Cerebellar nuclear complex (tissue), 1 donor: ENCODE measurements at places on chromosomes 1 and 21.
A peak's percentile ranks its signal among the peaks of the same experiment; 100 is the strongest.

DNA sequence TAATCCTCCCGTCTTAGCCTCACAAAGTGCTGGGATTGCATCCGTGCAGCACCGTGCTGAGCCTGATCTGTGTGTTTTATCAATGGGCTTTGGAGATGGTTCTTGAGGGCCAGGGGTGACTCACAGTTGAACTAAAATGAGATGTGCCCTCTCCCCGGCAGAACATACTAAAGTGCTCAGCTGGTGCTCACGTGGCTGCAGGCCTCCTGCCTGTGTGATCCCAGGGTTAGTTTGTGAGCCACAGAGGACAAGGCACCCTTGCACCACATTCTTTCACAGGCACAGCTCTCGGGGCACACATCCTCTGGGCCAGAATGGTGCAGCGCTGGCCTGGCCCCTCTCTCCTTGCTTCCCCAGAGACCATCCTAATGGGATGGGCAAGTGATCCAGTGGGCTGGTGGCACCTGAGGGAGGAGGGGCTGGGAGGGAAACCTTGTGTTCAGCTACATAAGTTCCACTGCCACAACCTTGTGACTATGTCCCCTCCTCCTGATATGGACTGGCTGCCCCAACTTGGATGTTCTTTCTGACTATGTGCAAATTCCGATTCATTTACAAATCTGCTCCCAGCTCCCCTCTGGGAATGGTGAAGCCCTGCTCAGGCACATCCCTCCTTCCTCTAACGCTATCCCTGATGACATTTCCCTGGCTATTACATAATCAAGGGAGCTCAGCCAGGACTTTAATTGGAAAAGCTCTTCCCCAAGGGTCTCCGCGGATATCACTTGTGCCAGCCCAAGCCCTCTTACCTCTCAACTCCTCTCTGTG lies 197.0 kb upstream of the EDN2 start:
- DNase-seq = no peak

GRCh38 chr21:43758111-43758641 lies 17.9 kb downstream of the CSTB start:
- DNase-seq = no peak

DNA sequence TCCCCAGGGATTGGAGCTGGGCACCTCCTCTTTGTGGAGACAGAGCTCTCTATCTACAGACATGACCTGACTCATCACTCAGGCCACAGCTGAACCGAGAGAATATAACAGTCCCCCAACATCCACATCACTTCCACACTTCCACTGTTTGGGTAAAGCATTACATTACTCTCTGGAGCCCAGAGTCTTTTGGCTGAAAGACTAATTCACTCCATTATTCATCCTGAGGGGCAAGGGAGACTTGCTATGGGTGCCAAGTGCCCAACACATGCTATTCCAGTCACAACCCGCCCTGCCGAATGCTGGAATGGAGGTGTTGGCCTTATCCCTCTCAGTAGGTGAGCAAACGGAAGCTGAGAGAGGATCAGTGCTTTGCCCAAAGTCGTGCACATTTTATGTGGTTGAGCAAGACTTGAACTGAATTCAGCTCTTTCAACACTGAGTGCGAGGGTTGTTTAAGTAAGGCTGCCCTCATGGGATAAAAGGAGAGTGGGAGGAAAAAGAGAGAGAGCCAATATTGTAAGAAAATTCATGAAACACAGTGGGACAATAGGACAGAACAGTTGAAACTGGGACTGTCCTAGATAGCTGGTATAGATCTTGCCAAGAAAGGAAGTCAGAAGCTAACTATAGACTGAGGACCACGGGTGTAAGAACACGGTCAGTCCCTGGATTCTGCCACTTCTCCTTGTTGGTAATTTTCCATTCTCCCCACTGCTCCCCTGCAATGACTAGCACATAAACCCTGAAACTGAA lies 13.5 kb upstream of the CHI3L1 start:
- peak; percentile 44 for DNase-seq

DNA sequence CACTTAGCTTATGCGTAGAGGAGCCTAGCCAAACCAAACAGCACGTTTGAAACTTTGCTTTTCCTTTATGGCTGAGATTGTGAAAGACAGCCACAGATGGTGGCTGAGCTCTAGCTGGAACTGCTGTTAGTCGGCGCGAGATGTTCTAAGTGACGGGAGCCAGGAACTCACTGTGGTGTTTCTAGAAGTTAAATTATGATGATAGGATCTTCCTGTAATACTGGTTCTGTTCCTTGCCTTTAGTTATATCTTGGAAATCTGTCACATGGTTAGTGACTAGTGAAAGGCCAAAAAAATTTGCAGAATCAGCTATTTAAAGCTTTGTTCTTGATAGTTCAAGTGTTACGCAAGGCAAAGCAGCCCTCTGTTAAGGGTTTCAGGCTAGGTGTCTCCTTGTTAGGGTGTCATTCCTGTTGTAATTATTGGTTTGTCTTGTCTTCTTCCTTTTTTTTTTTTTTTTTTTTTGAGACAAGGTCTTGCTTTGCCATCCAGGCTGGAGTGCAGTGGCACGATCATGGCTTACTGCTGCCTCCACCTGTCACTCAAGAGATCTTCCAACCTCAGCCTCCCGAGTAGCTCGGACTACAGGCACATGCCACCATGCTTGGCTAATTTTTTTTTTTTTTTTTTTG lies 22.6 kb downstream of the AK4 start:
- DNase-seq = no peak

DNA sequence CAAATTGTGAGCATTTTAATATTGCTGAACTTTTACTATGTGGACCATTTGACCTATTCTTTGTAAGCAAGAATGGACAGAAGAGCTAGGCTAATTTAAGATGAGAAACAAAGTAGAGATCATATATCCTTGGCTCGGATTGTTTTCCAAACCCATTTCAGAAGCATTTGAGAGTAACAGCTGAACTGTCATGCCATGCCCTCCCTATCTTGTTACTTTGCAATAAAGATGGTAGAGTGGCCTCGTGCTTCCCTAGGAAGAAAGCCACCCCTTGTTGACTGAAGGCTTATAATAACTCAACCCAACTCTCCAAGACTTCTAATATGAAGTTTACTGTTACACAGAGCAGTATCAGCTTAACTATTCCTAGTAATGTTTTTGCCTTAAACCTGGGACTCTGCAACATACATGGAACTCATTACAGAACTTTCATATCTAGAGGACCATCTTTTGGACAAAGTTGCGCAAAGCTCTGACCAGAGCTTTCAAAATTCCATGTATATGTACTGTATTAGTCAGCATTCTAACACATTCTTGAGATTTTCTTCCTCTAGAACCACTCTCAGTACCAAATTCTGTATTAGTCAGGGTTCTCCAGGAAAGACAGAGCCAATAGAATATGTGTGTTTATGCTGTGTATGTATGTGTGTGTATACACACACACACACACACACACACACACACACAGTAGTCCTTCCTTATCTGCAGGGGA lies 68.7 kb downstream of the ADAMTS1 start:
- DNase-seq = no peak

GRCh38 chr1:42765832-42766740 lies 742 bp downstream of the P3H1 start:
- DNase-seq = no peak

- no peak for DNase-seq
Observed at GRCh38 chr1:59379371-59379728, 82.5 kb downstream of the FGGY start.

GRCh38 chr1:226248796-226249195 lies 25.3 kb downstream of the MIXL1 start:
- no peak for DNase-seq

GRCh38 chr1:223140611-223141405 lies 2.2 kb downstream of the TLR5 start:
- no peak for DNase-seq

GRCh38 chr1:234659538-234659937 lies 49.6 kb upstream of the IRF2BP2 start:
- no peak for DNase-seq

DNA sequence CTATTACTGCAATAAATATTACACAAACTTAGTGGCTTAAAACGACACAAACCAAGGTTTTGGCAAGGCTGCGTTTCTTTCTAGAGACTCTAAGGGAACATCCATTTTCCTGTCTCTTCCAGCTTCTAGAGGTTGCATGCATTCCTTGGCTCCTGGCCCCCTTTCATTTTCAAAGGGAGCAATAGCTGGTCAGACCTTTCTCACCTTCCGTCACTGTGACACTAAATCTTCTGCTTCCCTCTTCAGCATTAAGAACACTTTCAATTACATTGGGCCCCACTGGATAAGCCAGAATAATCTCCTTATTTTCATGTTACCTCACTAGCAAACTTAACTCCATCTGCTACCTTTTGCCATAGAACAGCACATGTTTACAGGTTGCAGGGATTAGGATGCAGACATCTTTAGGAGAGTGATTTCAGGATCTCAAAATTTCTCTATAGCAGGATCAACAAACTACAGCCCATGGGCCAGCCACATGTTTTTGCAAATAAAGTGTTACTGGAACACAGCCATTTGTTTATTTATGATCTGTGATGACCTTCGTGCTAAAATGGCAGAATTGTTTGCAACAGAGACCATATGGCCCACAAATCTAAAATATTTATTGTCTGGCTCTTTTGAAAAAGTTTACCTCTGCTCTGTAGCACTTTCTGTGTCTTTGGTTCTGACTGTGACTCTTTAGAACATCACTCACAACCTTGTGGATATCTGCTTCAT lies 221.5 kb upstream of the SGIP1 start:
- no peak for DNase-seq

DNA sequence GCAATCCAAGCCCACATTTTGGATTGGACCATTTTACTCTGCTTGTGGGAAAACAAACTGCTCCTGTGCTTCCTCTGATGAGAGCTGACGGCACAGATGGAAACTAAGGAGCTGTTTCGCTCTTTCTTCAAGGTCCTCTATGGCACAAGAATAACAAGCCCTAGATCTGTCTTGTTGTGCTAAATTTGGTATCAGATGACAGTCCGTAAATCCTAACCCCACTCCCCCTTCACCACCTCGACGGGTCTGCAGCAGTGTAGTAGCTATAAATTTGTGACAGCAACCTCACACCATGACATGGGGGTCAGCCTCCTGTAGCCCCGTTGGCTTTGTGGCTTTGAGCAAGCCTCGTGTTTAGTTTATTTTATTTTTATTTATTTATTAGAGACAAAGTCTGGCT lies 85.9 kb downstream of the ADSS2 start:
- DNase-seq = no peak

DNA sequence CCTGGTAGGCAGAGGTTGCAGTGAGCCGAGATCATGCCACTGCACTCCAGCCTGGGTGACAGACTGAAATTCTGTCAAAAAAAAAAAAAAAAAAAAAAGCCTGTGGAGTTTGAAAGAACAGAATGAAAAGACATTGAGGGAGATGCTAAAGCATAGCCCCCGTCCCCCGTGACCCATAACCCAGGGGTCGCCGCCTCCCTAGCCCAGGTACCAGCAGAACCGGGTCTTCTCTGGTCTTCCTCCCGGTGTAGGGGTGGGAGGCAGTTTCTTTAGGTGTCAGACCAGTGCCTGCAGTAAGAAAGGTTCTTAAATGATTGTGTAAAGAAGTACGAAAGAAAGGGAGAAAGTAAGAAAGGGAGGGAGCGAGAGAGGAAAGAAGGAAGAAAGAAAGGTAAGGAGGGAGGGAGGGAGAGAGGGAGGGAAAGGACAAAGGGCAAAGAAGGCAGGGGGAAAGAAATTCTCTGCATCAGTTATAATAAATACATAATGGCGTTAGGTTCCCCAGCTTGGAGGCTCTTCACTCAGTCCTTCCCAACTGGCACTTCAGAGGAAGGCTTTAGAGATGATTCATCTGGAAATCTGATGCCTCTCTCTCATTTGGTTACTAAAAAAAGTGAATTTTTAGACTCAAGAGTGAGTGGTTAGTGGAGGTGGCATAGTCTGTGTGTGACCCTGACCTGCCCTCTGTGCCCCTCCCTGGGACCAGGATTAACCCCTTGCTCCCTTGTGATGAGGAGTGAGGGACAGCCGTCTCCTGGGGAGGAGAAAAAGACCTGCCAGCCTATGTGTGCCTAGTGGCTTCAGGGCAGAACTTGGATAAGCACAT lies 1.1 kb downstream of the IL24 start:
- DNase-seq = no peak

DNA sequence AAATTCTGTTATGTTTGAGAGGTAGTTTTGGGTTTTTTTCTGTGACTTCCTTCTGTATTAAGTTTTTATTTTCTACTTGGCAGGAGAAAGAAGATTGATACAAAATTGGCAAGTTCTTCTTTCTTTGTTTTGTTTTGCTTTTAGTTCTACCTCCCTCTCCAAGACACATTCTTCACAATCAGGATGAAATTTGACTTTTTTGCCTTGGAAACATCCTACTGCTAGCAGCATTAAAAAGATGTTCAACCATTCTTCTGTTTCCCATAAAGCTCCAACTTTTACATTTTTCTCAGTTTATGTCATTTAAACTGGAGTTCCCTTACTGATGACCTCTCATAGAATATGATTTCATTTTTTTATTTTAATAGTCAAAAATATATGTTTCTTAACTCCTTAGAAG lies 234.8 kb downstream of the NCAM2 start:
- DNase-seq = no peak

- no peak for DNase-seq
Observed at GRCh38 chr1:206705726-206706297, 21.1 kb downstream of the MAPKAPK2 start.

DNA sequence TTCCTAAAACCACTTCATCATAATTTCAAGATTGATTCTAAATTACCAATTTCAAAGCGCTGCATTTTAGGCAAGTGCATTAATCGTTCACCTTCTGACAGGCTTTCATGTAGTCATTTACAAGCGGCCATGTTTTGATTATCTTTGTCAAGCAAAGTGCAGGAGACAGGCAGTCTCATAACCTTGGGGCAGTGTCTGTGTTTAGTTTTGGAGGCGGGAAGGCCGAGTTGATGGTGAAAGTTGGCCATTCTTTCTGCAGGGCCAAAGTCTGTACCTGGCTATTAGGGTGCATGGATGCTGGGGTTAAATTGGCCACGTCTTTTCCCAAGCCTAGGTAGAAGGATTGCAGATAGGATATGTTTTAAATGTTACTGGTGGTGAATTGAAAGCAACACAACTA lies 2.9 kb downstream of the AGPAT3 start:
- DNase-seq = no peak

DNA sequence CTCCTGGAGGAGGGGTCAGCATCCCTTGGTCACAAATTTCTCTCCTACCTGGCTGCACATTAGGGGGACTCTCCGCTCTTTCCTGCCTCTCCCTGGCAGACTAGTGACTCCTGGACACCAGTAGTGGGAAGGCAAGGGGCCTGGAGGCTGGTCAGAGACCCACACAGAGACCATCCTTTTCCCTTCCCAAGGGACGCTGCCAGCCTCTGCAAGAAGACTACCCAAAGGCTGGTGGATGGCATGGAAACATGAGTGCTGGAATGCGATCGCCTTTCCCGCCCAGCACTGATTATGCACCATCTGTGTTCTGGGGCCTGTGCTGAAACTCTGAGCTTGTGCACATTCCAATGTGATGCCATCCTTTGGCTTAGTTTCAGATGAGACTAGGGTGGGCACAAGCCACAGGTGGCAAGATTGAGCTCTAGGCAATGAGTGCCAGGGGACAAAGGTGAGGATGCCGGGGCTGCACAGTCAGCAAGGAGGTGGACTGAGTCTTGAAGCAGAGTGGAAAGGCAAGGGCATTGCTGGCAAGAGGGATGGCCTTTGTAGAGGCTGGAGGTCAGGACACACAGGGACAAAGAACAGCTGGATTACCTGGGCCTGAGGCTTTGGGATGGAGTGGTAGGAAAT lies 12.6 kb upstream of the EPS8L3 start:
- DNase-seq = no peak

GRCh38 chr1:50968821-50969610 lies 1.0 kb upstream of the CDKN2C start:
- DNase-seq = no peak

- DNase-seq = no peak
Observed at GRCh38 chr1:66349242-66349641, 184.7 kb upstream of the SGIP1 start.

- no peak for DNase-seq
Observed at GRCh38 chr1:222653178-222653827, 35.4 kb downstream of the MIA3 start.
